ENCODE measurements at places on chromosomes 1 and 21. TPM values are rescaled to one million over a fixed set of nuclear protein-coding genes. Genes with fewer than 3 reads are reported as not detected.

DNA sequence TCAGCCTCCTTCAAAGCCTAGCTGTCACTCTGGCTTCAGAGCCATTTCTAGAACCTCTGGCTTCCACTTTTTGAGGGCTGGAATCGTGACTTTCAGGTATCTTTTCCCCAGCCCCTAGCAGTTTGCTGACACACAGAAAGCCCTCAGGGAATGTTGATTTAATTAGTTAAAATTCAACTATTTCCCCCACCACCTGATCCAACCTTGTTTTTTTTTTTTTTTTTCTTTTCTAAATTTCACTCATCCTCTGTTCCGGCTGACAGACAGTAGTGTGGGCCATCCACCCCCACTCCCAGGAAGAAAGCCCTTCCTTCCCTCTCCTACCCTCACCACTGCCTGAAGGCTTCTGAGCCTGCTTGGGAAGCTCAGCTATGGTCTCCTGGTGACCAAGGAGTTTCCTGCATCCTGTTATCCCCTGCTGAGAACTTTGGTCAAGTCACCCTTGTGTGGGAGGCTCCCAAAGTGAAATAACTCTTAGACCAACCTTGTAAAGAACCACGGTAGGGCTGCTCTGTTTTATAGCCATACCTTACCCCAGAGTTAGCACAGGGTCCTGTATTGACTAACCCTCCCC, 29.4 kb downstream of the KCNJ6 start:
- H3K4me1 ChIP-seq, result no peaks in the 10 kb centered on the region
- H3K36me3 ChIP-seq, result no peaks in the 10 kb centered on the region
- DNase-seq, result no peak
- H3K4me3 ChIP-seq, result no peak overlapping the region
- no peak overlapping the region for H3K27ac ChIP-seq
- no peaks in the 10 kb centered on the region for H3K27me3 ChIP-seq

- H3K36me3 ChIP-seq, result no peaks in the 10 kb centered on the region
- H3K27me3 ChIP-seq, result no peaks in the 10 kb centered on the region
- no peaks in the 10 kb centered on the region for H3K4me1 ChIP-seq
- DNase-seq, result no peak
- H3K4me3 ChIP-seq, result no peak overlapping the region
Measured at GRCh38 chr1:114334297-114334696, 176.7 kb downstream of the TRIM33 start.

- H3K4me3 ChIP-seq, result no peak overlapping the region
- no peak for DNase-seq
- H3K36me3 ChIP-seq, result no peaks in the 10 kb centered on the region
- H3K27me3 ChIP-seq, result no peaks in the 10 kb centered on the region
- H3K27ac ChIP-seq, result no peak overlapping the region
Measured at GRCh38 chr1:207319199-207319598, 2.3 kb upstream of the CD55 start.

- peaks cover 61% of the 10 kb centered on the region for H3K4me1 ChIP-seq
- no peak overlapping the region for H3K4me3 ChIP-seq
- no peak for DNase-seq
- no peaks in the 10 kb centered on the region for H3K27me3 ChIP-seq
Measured at GRCh38 chr21:42223826-42224575, 5.1 kb downstream of the ABCG1 start.

GRCh38 chr1:71589005-71589404, 508.2 kb upstream of the ZRANB2 start:
- no peak overlapping the region for H3K4me3 ChIP-seq
- no peak for DNase-seq
- H3K4me1 ChIP-seq, result no peaks in the 10 kb centered on the region
- no peaks in the 10 kb centered on the region for H3K36me3 ChIP-seq

- DNase-seq, result no peak
- peaks cover 54% of the 10 kb centered on the region for H3K4me1 ChIP-seq
- H3K27ac ChIP-seq, result no peak overlapping the region
- peak overlapping the region; percentile 11 for H3K4me3 ChIP-seq
- peaks cover 76% of the 10 kb centered on the region for H3K36me3 ChIP-seq
- no peaks in the 10 kb centered on the region for H3K27me3 ChIP-seq
Measured at GRCh38 chr1:35188578-35189392, 4.2 kb downstream of the SFPQ start.

- H3K4me3 ChIP-seq, result no peak overlapping the region
- DNase-seq, result no peak
- no peaks in the 10 kb centered on the region for H3K36me3 ChIP-seq
- no peak overlapping the region for H3K27ac ChIP-seq
- no peaks in the 10 kb centered on the region for H3K27me3 ChIP-seq
Measured at GRCh38 chr1:55280731-55281130, 65.6 kb upstream of the USP24 start.

- H3K4me3 ChIP-seq, result peak overlapping the region; percentile 82
- H3K27me3 ChIP-seq, result no peaks in the 10 kb centered on the region
- H3K27ac ChIP-seq, result peak overlapping the region; percentile 81
- H3K4me1 ChIP-seq, result peaks cover 19% of the 10 kb centered on the region
- no peaks in the 10 kb centered on the region for H3K36me3 ChIP-seq
Measured at GRCh38 chr1:227541796-227542152, 21.6 kb upstream of the ZNF678 start.

- no peaks in the 10 kb centered on the region for H3K27me3 ChIP-seq
- peak overlapping the region; percentile 99 for H3K4me3 ChIP-seq
- H3K27ac ChIP-seq, result peak overlapping the region; percentile 87
- peak; percentile 70 for DNase-seq
- H3K4me1 ChIP-seq, result peaks cover 27% of the 10 kb centered on the region
Measured at GRCh38 chr1:12230549-12231275, 882 bp downstream of the VPS13D start.

DNA sequence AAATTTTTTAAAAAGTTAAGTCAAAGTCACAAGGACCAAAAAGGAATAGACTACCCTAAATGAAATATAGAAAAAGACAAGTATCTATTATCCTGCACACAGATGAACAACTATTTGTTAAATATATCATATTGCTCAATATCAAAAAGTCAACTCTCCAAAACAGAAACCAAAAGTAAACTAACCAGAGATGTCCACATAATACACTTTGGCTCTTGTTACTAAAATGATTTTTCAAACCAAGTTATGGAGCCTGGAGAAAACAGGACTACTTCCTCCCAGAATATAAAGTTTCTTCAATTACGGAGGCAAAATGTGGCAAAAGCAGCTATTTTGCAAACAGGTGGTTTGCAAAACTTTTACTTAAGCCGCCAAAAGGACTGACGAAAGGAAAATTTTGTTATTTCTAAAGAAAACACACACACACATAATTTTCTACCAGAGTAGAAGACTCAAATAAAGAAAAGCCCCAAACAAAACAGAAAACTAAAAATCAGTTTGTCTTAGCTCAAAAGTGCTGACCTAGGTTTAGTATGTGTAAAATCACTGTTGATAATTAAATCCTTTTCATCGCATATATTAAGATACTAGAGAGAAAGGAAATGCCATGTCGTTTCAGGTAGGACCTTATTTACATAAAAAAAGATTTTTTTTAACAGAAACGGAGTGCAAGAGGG, 1.1 kb downstream of the DPYD start:
- no peak for DNase-seq
- H3K4me1 ChIP-seq, result peaks cover 5% of the 10 kb centered on the region
- H3K36me3 ChIP-seq, result no peaks in the 10 kb centered on the region
- peak overlapping the region; percentile 91 for H3K27ac ChIP-seq

DNA sequence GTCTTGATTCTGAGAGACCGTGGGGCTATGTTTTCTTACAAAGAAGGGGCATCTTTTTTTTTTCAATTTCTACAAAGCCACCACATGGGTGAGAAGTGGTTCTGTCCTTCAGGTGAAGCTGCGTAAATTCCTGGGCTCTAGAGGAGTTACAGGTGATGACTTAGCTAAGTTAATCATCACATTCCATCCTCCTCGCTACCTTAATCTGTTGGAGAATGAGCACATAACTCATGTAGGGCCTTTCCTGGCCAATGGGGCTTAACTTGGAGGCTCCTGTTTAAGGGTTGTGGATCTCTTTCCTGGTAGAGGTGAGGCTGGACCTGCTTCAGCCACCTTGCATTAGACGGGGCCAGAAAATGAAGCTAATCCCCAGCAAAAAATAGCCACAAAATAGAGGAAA, 19.9 kb downstream of the REG4 start:
- H3K4me1 ChIP-seq, result peaks cover 64% of the 10 kb centered on the region
- H3K4me3 ChIP-seq, result no peak overlapping the region
- H3K27ac ChIP-seq, result no peak overlapping the region
- H3K27me3 ChIP-seq, result no peaks in the 10 kb centered on the region
- no peaks in the 10 kb centered on the region for H3K36me3 ChIP-seq

GRCh38 chr1:85166351-85166750, 34.5 kb downstream of the SYDE2 start:
- H3K4me3 ChIP-seq, result no peak overlapping the region
- no peak overlapping the region for H3K27ac ChIP-seq
- H3K36me3 ChIP-seq, result no peaks in the 10 kb centered on the region
- H3K27me3 ChIP-seq, result no peaks in the 10 kb centered on the region
- no peak for DNase-seq

- H3K36me3 ChIP-seq, result no peaks in the 10 kb centered on the region
- no peaks in the 10 kb centered on the region for H3K27me3 ChIP-seq
- peaks cover 8% of the 10 kb centered on the region for H3K4me1 ChIP-seq
- no peak overlapping the region for H3K4me3 ChIP-seq
- peak overlapping the region; percentile 61 for H3K27ac ChIP-seq
- DNase-seq, result peak; percentile 43
Measured at GRCh38 chr1:24294228-24294672, 24.9 kb upstream of the GRHL3 start.

- peaks cover 14% of the 10 kb centered on the region for H3K27me3 ChIP-seq
- no peaks in the 10 kb centered on the region for H3K36me3 ChIP-seq
- no peaks in the 10 kb centered on the region for H3K4me1 ChIP-seq
- no peak overlapping the region for H3K4me3 ChIP-seq
Measured at GRCh38 chr21:45011426-45011825, 63.0 kb upstream of the ADARB1 start.

GRCh38 chr1:204409836-204410687, 1.6 kb downstream of the PPP1R15B start:
- H3K27me3 ChIP-seq, result no peaks in the 10 kb centered on the region
- H3K4me1 ChIP-seq, result peaks cover 26% of the 10 kb centered on the region
- H3K36me3 ChIP-seq, result peaks cover 17% of the 10 kb centered on the region

GRCh38 chr1:174021591-174022079, 522 bp downstream of the RC3H1 start:
- no peaks in the 10 kb centered on the region for H3K27me3 ChIP-seq
- peaks cover 60% of the 10 kb centered on the region for H3K4me1 ChIP-seq
- H3K27ac ChIP-seq, result peak overlapping the region; percentile 98
- no peak for DNase-seq

- no peak overlapping the region for H3K4me3 ChIP-seq
- H3K36me3 ChIP-seq, result peaks cover 62% of the 10 kb centered on the region
- no peaks in the 10 kb centered on the region for H3K27me3 ChIP-seq
- DNase-seq, result peak; percentile 38
Measured at GRCh38 chr1:39525366-39526165, 34.1 kb downstream of the BMP8A start.

- no peak overlapping the region for H3K27ac ChIP-seq
- no peaks in the 10 kb centered on the region for H3K4me1 ChIP-seq
- H3K4me3 ChIP-seq, result peak overlapping the region; percentile 11
- H3K36me3 ChIP-seq, result no peaks in the 10 kb centered on the region
- DNase-seq, result peak; percentile 94
Measured at GRCh38 chr1:168439456-168440375, 104.1 kb downstream of the XCL2 start.

GRCh38 chr1:212119397-212119837, 83.9 kb downstream of the DTL start:
- H3K27ac ChIP-seq, result no peak overlapping the region
- H3K4me1 ChIP-seq, result peaks cover 13% of the 10 kb centered on the region
- no peaks in the 10 kb centered on the region for H3K27me3 ChIP-seq
- no peak for DNase-seq

GRCh38 chr1:246566813-246567645, 773 bp downstream of the CNST start:
- no peaks in the 10 kb centered on the region for H3K27me3 ChIP-seq
- peak overlapping the region; percentile 99 for H3K27ac ChIP-seq
- H3K4me3 ChIP-seq, result peak overlapping the region; percentile 88
- peaks cover 34% of the 10 kb centered on the region for H3K4me1 ChIP-seq
- H3K36me3 ChIP-seq, result peaks cover 16% of the 10 kb centered on the region

GRCh38 chr1:83060221-83060620, 938.7 kb downstream of the TTLL7 start:
- H3K27me3 ChIP-seq, result no peaks in the 10 kb centered on the region
- no peak for DNase-seq
- H3K4me3 ChIP-seq, result no peak overlapping the region
- H3K36me3 ChIP-seq, result no peaks in the 10 kb centered on the region
- H3K27ac ChIP-seq, result no peak overlapping the region

- peak overlapping the region; percentile 86 for H3K4me3 ChIP-seq
- peaks cover 39% of the 10 kb centered on the region for H3K4me1 ChIP-seq
- no peaks in the 10 kb centered on the region for H3K27me3 ChIP-seq
- H3K36me3 ChIP-seq, result peaks cover 4% of the 10 kb centered on the region
- no peak for DNase-seq
- peak overlapping the region; percentile 100 for H3K27ac ChIP-seq
Measured at GRCh38 chr1:153728305-153729066, 636 bp downstream of the INTS3 start.

- peaks cover 20% of the 10 kb centered on the region for H3K4me1 ChIP-seq
- no peaks in the 10 kb centered on the region for H3K36me3 ChIP-seq
- DNase-seq, result peak; percentile 94
- peak within 1 kb of the TSS; percentile 44 for H3K27ac ChIP-seq
Measured at GRCh38 chr1:65309304-65310077, at the start of gene DNAJC6. DNAJC6 (plus strand) TSS chr1:65309543; CDS start chr1:65309746, 203 bp downstream.

- H3K27ac ChIP-seq, result no peak overlapping the region
- peaks cover 38% of the 10 kb centered on the region for H3K4me1 ChIP-seq
- no peak for DNase-seq
- H3K4me3 ChIP-seq, result no peak overlapping the region
- H3K27me3 ChIP-seq, result no peaks in the 10 kb centered on the region
Measured at GRCh38 chr1:92879316-92879968, 47.6 kb downstream of the RPL5 start.

DNA sequence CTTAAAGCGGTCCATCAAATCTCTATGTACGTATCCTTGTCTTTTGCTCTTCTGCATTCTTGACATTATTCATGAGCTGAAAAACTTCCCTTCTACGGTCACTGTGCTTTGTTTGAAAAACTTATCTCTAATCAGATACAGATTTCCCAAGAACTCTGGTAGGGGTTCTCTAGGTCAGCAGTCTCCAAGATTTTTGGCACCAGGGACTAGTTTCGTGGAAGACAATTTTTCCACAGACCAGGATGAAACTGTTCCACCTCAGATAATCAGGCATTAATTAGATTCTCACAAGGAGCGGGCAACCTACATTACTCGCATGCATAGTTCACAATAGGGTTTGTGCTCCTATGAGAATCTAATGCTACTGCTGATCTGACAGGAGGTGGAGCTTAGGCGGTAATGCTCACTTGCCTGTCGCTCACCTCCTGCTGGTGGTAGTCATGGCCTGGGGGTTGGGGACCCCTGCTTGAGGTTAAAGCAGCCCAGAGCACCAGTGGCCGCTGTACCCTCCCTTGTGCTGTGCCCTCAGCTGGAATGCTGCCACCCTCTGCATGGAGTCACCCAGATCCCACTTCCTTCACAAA, 30.8 kb downstream of the AK2 start:
- peak; percentile 33 for DNase-seq
- H3K27me3 ChIP-seq, result no peaks in the 10 kb centered on the region
- no peak overlapping the region for H3K4me3 ChIP-seq

The LCE1E gene
- not detected for total RNA-seq

The KRTAP26-1 gene
- not detected for total RNA-seq

The UBXN10 gene
- total RNA-seq, result 3.8 TPM

The PODN gene
- 356 TPM for total RNA-seq

The ANKRD34A gene
- total RNA-seq, result not detected

The KCNE2 gene
- 115 TPM for total RNA-seq

The WNT9A gene
- total RNA-seq, result 22.2 TPM

The RBM11 gene
- not detected for total RNA-seq

The CFAP74 gene
- not detected for total RNA-seq

The PWP2 gene
- total RNA-seq, result 29.2 TPM

The HOOK1 gene
- total RNA-seq, result 6.2 TPM

The PER3 gene
- total RNA-seq, result 24.5 TPM

The FYB2 gene
- 2.2 TPM for total RNA-seq

The LCE2A gene
- not detected for total RNA-seq

The TOR1AIP1 gene
- 129 TPM for total RNA-seq

The NECTIN4 gene
- total RNA-seq, result 2.0 TPM

The RHCE gene
- not detected for total RNA-seq
